ENCODE measurements at places on chromosomes 3 and 15. TPM values are rescaled to one million over a fixed set of nuclear protein-coding genes. Genes with fewer than 3 reads are reported as not detected.

RTP1 gene
- not detected for total RNA-seq

GPR149 gene
- total RNA-seq = not detected

NEK10 gene
- total RNA-seq = 0.42 TPM

GNB5 gene
- total RNA-seq = 19.2 TPM

NRG4 gene
- not detected for total RNA-seq

IGF2BP2 gene
- 0.42 TPM for total RNA-seq

RAB7A gene
- 285 TPM for total RNA-seq

GRCh38 chr3:58824285-58824684, 157.7 kb upstream of the FAM3D start:
- no peak overlapping the region for H3K27ac ChIP-seq
- no peak for DNase-seq
- H3K4me1 ChIP-seq = no peaks in the 10 kb centered on the region
- no peaks in the 10 kb centered on the region for H3K27me3 ChIP-seq
- H3K36me3 ChIP-seq = no peaks in the 10 kb centered on the region

DNA sequence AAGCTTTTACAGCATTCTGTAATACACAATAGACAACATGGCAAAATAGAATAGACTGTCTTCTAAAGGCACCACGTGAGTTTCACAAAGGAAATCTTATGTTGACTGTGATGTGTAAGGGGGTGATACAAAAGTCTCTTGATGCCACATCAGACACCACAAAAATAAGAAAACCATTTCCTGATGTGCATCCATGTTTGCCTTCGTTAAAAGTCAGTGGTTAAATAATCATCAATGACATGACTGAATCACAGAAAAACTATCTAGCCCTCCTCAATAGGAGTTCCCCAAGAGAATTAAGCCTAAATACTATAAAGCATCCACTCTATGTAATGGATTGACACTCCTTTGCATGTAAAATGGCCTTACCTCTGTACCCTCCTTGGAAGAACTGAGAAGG, 198.6 kb upstream of the SLC2A2 start:
- no peaks in the 10 kb centered on the region for H3K27me3 ChIP-seq
- peak; percentile 29 for DNase-seq
- no peak overlapping the region for H3K4me3 ChIP-seq
- H3K4me1 ChIP-seq = peaks cover 14% of the 10 kb centered on the region
- no peak overlapping the region for H3K27ac ChIP-seq

DNA sequence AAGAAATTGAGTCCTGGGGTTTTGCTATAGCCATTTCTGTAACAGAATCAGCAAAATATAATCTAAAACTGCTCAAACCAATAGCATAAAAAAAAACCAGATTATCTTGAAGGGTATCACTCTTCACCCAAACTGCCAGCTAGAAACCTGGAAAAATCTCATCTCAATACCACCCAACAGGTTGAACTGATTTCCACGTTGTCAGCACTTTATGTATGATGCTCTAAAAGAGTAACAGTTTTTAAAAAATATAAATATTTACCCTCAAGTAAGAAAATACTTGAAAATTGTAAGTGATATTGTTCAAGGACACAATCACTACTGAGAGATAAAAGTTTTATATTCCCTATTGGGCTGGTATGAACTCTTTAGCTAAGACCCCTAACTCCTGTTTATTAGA, 451.3 kb downstream of the EPHA3 start:
- no peaks in the 10 kb centered on the region for H3K27me3 ChIP-seq
- no peaks in the 10 kb centered on the region for H3K4me1 ChIP-seq
- H3K36me3 ChIP-seq = no peaks in the 10 kb centered on the region
- H3K27ac ChIP-seq = no peak overlapping the region

DNA sequence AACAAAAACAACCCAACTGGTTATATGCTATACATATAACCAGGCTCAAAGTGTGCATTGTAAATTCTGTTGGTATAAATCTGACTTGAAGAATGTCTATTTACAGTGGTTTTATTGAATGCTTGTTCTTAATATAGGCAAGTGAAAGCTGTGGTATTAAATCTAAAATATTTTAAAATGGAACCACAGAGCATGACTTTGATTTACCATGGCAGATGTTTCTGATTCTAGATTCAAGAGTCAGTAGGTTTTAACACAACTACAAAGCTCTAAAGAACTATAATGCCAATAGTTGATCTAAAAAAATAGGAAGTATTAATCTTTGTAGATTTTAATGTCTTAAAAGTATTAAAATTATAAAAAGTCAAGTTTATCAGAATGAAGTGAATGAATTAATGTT, 141.9 kb upstream of the PLSCR5 start:
- H3K4me1 ChIP-seq = no peaks in the 10 kb centered on the region
- DNase-seq = no peak
- no peaks in the 10 kb centered on the region for H3K27me3 ChIP-seq
- H3K36me3 ChIP-seq = no peaks in the 10 kb centered on the region

GRCh38 chr15:89203705-89204273, 17.6 kb downstream of the RLBP1 start:
- H3K36me3 ChIP-seq = no peaks in the 10 kb centered on the region
- no peak for DNase-seq
- no peaks in the 10 kb centered on the region for H3K27me3 ChIP-seq
- H3K27ac ChIP-seq = no peak overlapping the region

GRCh38 chr3:189298469-189299375, 127.0 kb downstream of the TPRG1 start:
- no peak overlapping the region for H3K4me3 ChIP-seq
- DNase-seq = no peak
- no peak overlapping the region for H3K27ac ChIP-seq
- no peaks in the 10 kb centered on the region for H3K27me3 ChIP-seq
- H3K36me3 ChIP-seq = no peaks in the 10 kb centered on the region
- H3K4me1 ChIP-seq = peaks cover 15% of the 10 kb centered on the region

- H3K27me3 ChIP-seq = no peaks in the 10 kb centered on the region
- DNase-seq = no peak
- no peaks in the 10 kb centered on the region for H3K36me3 ChIP-seq
- no peak overlapping the region for H3K4me3 ChIP-seq
- no peak overlapping the region for H3K27ac ChIP-seq
- H3K4me1 ChIP-seq = no peaks in the 10 kb centered on the region
Observed at GRCh38 chr15:86295511-86295910, 215.8 kb downstream of the AGBL1 start.

Data from CD8-positive, alpha-beta memory T cell (primary cell).